ENCODE measurements at places on chromosomes 11 and 22.

DNA sequence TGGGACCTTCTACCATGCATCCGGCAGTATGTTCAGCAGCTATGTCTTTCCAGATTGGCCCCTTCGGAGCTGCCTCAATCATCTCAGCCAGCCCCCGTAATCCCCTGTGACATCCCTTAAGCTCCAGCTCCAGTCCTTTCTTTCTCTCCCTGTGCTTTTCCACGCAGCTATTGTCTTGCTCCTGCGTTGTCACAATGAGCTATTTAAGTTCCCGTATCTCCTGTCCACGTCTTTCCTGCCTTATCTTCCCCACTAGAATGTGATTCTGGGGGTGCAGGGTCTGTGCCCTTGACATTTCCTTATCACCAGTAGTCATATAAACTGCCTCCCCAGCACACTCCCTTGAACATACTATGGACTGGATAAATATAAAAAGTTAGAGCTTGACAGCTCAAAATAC, 5.1 kb upstream of the ETS1 start:
- no peak for DNase-seq

- no peak for DNase-seq
Observed at GRCh38 chr11:64141081-64141783, 24.7 kb downstream of the MACROD1 start.

GRCh38 chr11:19345519-19345847, 104.7 kb upstream of the E2F8 start:
- no peak for DNase-seq

DNA sequence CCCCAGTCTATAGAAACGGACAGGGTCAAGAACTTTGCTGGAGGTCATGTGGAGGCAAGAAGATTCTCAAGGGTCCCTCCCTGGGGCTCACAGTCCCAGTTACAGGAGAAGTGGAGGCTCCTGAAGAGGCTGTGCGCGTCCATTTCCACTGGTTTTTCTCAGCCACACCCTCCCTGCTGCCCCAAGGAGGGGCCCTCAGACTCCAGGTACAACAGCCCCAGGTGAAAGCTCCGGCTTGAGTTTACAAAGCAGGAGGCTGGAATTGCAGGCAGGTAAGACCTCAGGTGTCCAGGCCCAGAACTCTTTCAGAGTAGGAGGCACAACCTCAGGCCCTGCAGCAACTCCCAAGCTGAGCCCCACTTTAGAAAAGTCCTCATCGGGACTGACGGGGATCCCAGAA, 3.1 kb downstream of the SHANK2 start:
- DNase-seq, result no peak

- DNase-seq, result no peak
Observed at GRCh38 chr11:1920128-1920908, 815 bp downstream of the TNNT3 start.

- no peak for DNase-seq
Observed at GRCh38 chr11:87022254-87022653, 15.5 kb upstream of the TMEM135 start.

GRCh38 chr11:106193956-106194355, 116.5 kb downstream of the AASDHPPT start:
- no peak for DNase-seq

DNA sequence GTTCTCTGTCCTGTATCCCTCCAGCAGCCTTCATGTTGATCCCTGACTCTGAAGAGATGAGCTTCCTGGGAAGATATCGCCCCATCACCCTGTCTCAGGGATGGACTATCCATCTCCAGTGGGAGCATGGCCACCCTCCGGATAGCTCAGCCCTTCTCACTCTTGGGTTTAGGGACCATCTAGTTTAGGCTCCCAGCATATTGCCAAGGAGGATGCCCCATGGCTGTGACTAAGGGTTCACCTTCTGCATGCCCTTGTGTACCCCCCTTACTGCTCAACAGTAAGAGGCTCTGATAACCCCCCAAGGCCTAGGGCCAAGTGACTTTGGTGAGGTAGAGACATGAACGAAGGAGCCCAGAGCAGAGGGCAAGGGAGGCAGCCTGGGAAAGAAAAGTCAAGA, 1.3 kb downstream of the TMPRSS13 start:
- DNase-seq, result no peak
